ENCODE measurements at places on chromosomes 12 and 14. TPM values are rescaled to one million over a fixed set of nuclear protein-coding genes. Genes with fewer than 3 reads are reported as not detected.
A peak's percentile ranks its signal among the peaks of the same experiment; 100 is the strongest.

- peaks cover 3% of the 10 kb centered on the region for H3K27me3 ChIP-seq
- no peaks in the 10 kb centered on the region for H3K4me1 ChIP-seq
- H3K36me3 ChIP-seq, result no peaks in the 10 kb centered on the region
Observed at GRCh38 chr12:51639361-51639760, 48.3 kb downstream of the SCN8A start.

GRCh38 chr12:23083267-23083666 lies 458.3 kb downstream of the ETNK1 start:
- H3K27ac ChIP-seq, result no peak overlapping the region
- no peak for DNase-seq
- H3K4me3 ChIP-seq, result no peak overlapping the region
- no peaks in the 10 kb centered on the region for H3K27me3 ChIP-seq
- H3K4me1 ChIP-seq, result no peaks in the 10 kb centered on the region

The SLC17A8 gene
- not detected for total RNA-seq

DNA sequence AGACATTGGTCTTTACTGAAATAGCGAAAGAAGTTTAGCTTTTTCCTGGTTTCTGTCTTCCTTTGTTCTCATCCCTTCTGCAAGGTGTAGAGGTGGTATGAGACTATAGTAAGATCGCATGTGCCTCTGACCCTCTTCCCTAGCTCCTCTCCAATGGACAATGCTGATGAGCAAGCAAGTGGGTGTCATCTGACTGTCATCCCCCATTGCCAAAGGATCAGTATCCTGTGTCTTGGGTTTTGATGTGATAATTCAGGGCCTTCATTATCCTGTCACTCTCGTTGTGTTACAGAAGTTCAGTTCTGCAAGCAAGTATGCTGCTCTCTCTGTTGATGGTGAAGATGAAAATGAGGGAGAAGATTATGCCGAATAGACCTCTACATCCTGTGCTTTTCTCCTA lies 10.0 kb upstream of the TNS2 start:
- H3K36me3 ChIP-seq, result peaks cover 43% of the 10 kb centered on the region
- H3K27ac ChIP-seq, result no peak overlapping the region
- H3K27me3 ChIP-seq, result no peaks in the 10 kb centered on the region

- peaks cover 5% of the 10 kb centered on the region for H3K4me1 ChIP-seq
- no peak overlapping the region for H3K4me3 ChIP-seq
- H3K27me3 ChIP-seq, result no peaks in the 10 kb centered on the region
- H3K36me3 ChIP-seq, result no peaks in the 10 kb centered on the region
Observed at GRCh38 chr14:34699873-34700621, 14.3 kb downstream of the CFL2 start.

The RIN3 gene
- 18.8 TPM for total RNA-seq

- no peak for DNase-seq
- no peaks in the 10 kb centered on the region for H3K4me1 ChIP-seq
Observed at GRCh38 chr14:26606729-26607312, 9.0 kb upstream of the NOVA1 start.

- no peak overlapping the region for H3K27ac ChIP-seq
- H3K36me3 ChIP-seq, result no peaks in the 10 kb centered on the region
- no peak overlapping the region for H3K4me3 ChIP-seq
- DNase-seq, result no peak
- H3K4me1 ChIP-seq, result no peaks in the 10 kb centered on the region
Observed at GRCh38 chr12:88371416-88372183, 208.7 kb downstream of the KITLG start.

The SERPINA10 gene
- total RNA-seq, result not detected

DNA sequence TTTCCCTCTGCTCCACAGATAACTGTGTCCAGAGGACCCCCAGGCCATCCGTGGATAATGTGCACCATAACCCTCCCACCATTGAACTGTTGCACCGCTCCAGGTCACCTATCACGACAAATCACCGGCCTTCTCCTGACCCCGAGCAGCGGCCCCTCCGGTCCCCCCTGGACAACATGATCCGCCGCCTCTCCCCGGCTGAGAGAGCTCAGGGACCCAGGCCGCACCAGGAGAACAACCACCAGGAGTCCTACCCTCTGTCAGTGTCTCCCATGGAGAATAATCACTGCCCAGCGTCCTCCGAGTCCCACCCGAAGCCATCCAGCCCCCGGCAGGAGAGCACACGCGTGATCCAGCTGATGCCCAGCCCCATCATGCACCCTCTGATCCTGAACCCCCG lies 201.3 kb upstream of the BCL2L14 start:
- no peaks in the 10 kb centered on the region for H3K27me3 ChIP-seq
- H3K27ac ChIP-seq, result no peak overlapping the region
- H3K36me3 ChIP-seq, result peaks cover 71% of the 10 kb centered on the region
- H3K4me1 ChIP-seq, result peaks cover 49% of the 10 kb centered on the region
- no peak for DNase-seq

- no peak overlapping the region for H3K4me3 ChIP-seq
- H3K36me3 ChIP-seq, result no peaks in the 10 kb centered on the region
Observed at GRCh38 chr12:1804545-1805332, 15.6 kb upstream of the LRTM2 start.

The EXOC3L4 gene
- not detected for total RNA-seq

- peak overlapping the region; percentile 1 for H3K4me3 ChIP-seq
- peak; percentile 42 for DNase-seq
- H3K27ac ChIP-seq, result no peak overlapping the region
- peaks cover 48% of the 10 kb centered on the region for H3K4me1 ChIP-seq
- H3K27me3 ChIP-seq, result peaks cover 4% of the 10 kb centered on the region
- peaks cover 2% of the 10 kb centered on the region for H3K36me3 ChIP-seq
Observed at GRCh38 chr12:67452119-67452805, 183.1 kb downstream of the CAND1 start.

- H3K36me3 ChIP-seq, result no peaks in the 10 kb centered on the region
- no peak overlapping the region for H3K27ac ChIP-seq
- no peak for DNase-seq
- peaks cover 5% of the 10 kb centered on the region for H3K27me3 ChIP-seq
- no peak overlapping the region for H3K4me3 ChIP-seq
Observed at GRCh38 chr14:89125216-89125615, 291.8 kb downstream of the FOXN3 start.

- H3K27me3 ChIP-seq, result peaks cover 6% of the 10 kb centered on the region
- no peak overlapping the region for H3K27ac ChIP-seq
- no peak for DNase-seq
- no peak overlapping the region for H3K4me3 ChIP-seq
- H3K36me3 ChIP-seq, result no peaks in the 10 kb centered on the region
- no peaks in the 10 kb centered on the region for H3K4me1 ChIP-seq
Observed at GRCh38 chr12:105462831-105463230, 132.3 kb downstream of the C12orf75 start.

The MSI1 gene
- total RNA-seq, result 2.7 TPM

GRCh38 chr14:100546051-100546443 lies 41.2 kb downstream of the BEGAIN start:
- no peak overlapping the region for H3K27ac ChIP-seq
- H3K27me3 ChIP-seq, result no peaks in the 10 kb centered on the region
- no peak for DNase-seq
- no peaks in the 10 kb centered on the region for H3K36me3 ChIP-seq

The VEZT gene
- 54.4 TPM for total RNA-seq

The KRT73 gene
- 0.19 TPM for total RNA-seq

GRCh38 chr12:128474916-128475315 lies 207.9 kb downstream of the TMEM132C start:
- DNase-seq, result no peak
- no peak overlapping the region for H3K4me3 ChIP-seq
- no peaks in the 10 kb centered on the region for H3K4me1 ChIP-seq
- no peaks in the 10 kb centered on the region for H3K36me3 ChIP-seq
- no peaks in the 10 kb centered on the region for H3K27me3 ChIP-seq

The CMTM5 gene
- total RNA-seq, result not detected

DNA sequence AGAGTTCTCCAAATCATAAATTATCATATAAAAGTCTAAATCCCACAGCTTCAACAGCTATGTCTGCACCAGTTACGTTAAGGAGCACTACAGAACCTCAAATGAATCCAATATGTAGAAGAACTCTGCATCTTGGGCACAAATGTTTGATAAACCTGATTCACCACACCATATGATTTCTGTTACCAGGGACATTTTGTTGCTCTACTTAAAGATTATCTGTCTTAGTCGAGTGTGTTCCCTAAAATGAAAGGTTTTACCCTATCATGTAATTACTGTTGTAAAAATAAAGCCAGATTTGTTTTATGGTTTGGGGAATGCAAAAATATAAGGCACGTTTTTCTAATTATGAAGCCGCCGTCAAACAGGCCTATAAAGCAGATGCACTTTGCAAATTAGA lies 363.1 kb downstream of the EGLN3 start:
- no peaks in the 10 kb centered on the region for H3K4me1 ChIP-seq
- DNase-seq, result no peak
- no peak overlapping the region for H3K4me3 ChIP-seq
- no peak overlapping the region for H3K27ac ChIP-seq
- H3K27me3 ChIP-seq, result no peaks in the 10 kb centered on the region

The TMEM52B gene
- not detected for total RNA-seq

The TESPA1 gene
- total RNA-seq, result 74.8 TPM

DNA sequence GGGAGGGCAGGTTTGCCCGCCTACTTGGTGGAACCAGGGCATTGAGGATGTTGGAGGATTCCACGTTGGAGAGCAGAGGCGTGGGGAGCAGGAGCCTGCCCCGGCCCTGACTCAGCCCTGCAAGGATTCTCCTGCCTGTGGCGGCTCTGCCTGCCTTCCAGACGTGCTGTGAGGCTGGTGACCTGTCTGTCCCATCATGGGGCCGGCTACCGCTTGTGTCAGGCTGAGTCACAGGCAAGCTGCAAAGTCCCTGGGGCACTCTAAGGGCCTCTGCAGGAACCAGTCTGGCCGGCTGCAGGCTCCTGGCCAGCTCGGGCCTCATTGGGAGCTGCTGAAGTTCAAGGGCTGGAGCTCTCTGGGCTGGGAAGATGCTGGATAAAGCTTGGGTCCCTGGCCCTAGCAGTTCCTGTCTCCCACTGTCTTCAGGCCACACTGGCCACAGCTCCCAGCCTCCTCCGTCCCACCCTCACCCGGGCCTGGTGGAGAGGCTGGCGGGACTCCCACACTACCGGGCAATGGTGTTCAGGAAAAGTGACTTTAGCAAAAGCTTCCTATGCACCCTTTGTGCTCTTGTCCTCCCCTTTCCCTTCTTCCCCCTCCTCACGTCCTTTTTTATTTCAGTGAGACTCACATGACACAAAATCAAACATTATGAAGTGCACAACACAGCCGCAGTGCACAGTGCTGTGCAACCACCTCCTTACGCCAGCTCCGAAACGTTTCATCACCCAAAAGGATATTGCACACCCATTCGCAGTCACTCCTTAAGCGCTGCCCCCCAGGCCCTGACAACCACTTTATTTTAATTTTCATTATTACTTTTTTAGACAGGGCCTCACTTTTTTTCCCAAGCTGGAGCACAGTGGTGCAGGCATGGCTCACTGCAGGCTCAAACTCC lies 22.0 kb upstream of the ULK1 start:
- H3K4me3 ChIP-seq, result no peak overlapping the region
- no peaks in the 10 kb centered on the region for H3K27me3 ChIP-seq
- no peaks in the 10 kb centered on the region for H3K36me3 ChIP-seq

- H3K4me1 ChIP-seq, result no peaks in the 10 kb centered on the region
- no peaks in the 10 kb centered on the region for H3K36me3 ChIP-seq
- H3K4me3 ChIP-seq, result no peak overlapping the region
- DNase-seq, result no peak
- no peak overlapping the region for H3K27ac ChIP-seq
Observed at GRCh38 chr14:23373041-23373440, 432 bp downstream of the IL25 start.

- DNase-seq, result no peak
- H3K27ac ChIP-seq, result no peak overlapping the region
- no peaks in the 10 kb centered on the region for H3K4me1 ChIP-seq
Observed at GRCh38 chr14:93375673-93376156, 28.7 kb downstream of the COX8C start.

- H3K27ac ChIP-seq, result no peak overlapping the region
- no peaks in the 10 kb centered on the region for H3K4me1 ChIP-seq
- H3K27me3 ChIP-seq, result peaks cover 5% of the 10 kb centered on the region
- no peak overlapping the region for H3K4me3 ChIP-seq
- no peak for DNase-seq
- no peaks in the 10 kb centered on the region for H3K36me3 ChIP-seq
Observed at GRCh38 chr12:103634732-103635131, 47.7 kb downstream of the STAB2 start.

The SPIC gene
- not detected for total RNA-seq

The KIF5A gene
- 0.90 TPM for total RNA-seq

GRCh38 chr14:90193925-90194324 lies 62.4 kb upstream of the PSMC1 start:
- H3K27me3 ChIP-seq, result peaks cover 9% of the 10 kb centered on the region
- no peaks in the 10 kb centered on the region for H3K4me1 ChIP-seq
- DNase-seq, result peak; percentile 33
- no peaks in the 10 kb centered on the region for H3K36me3 ChIP-seq
- H3K4me3 ChIP-seq, result no peak overlapping the region
